Osteoblast (primary cell): ENCODE measurements at places on chromosomes 7 and 10. TPM values are rescaled to one million over a fixed set of nuclear protein-coding genes. Genes with fewer than 3 reads are reported as not detected.
A peak's percentile ranks its signal among the peaks of the same experiment; 100 is the strongest.

The PDK4 gene
- 0.36 and 0.59 TPM in 2 replicates for total RNA-seq

The ACSL5 gene
- 5.1 and 8.0 TPM in 2 replicates for total RNA-seq

The PPP1R17 gene
- not detected in 2 replicates for total RNA-seq

- no peaks in the 10 kb centered on the region for H3K27me3 ChIP-seq
- H3K36me3 ChIP-seq, result peaks cover 6% of the 10 kb centered on the region
- H3K27ac ChIP-seq, result peak overlapping the region; percentile 98
- DNase-seq, result peak; percentile 90
- H3K4me1 ChIP-seq, result peaks cover 68% of the 10 kb centered on the region
Observed at GRCh38 chr7:137975221-137975620, 26.7 kb downstream of the CREB3L2 start.

GRCh38 chr10:114286921-114287320, 47.9 kb downstream of the VWA2 start:
- no peaks in the 10 kb centered on the region for H3K4me1 ChIP-seq
- peaks cover 11% of the 10 kb centered on the region for H3K27me3 ChIP-seq

GRCh38 chr7:157750291-157750690, 413.5 kb downstream of the DNAJB6 start:
- no peak for DNase-seq
- H3K36me3 ChIP-seq, result no peaks in the 10 kb centered on the region
- H3K4me1 ChIP-seq, result no peaks in the 10 kb centered on the region
- H3K27ac ChIP-seq, result no peak overlapping the region

- no peaks in the 10 kb centered on the region for H3K27me3 ChIP-seq
- DNase-seq, result peak; percentile 56
- H3K36me3 ChIP-seq, result no peaks in the 10 kb centered on the region
- H3K27ac ChIP-seq, result no peak overlapping the region
- H3K4me1 ChIP-seq, result peaks cover 15% of the 10 kb centered on the region
- peak overlapping the region; percentile 10 for H3K4me3 ChIP-seq
Observed at GRCh38 chr10:68561865-68562649, 1.9 kb downstream of the TET1 start.

- no peak overlapping the region for H3K4me3 ChIP-seq
- no peak overlapping the region for H3K27ac ChIP-seq
- DNase-seq, result no peak
- H3K36me3 ChIP-seq, result peaks cover 15% of the 10 kb centered on the region
Observed at GRCh38 chr7:128681794-128682537, 9.9 kb downstream of the GARIN1A start.

GRCh38 chr10:113111260-113111659, 161.2 kb downstream of the TCF7L2 start:
- H3K4me3 ChIP-seq, result no peak overlapping the region
- no peak overlapping the region for H3K27ac ChIP-seq
- peaks cover 9% of the 10 kb centered on the region for H3K4me1 ChIP-seq
- H3K36me3 ChIP-seq, result no peaks in the 10 kb centered on the region

DNA sequence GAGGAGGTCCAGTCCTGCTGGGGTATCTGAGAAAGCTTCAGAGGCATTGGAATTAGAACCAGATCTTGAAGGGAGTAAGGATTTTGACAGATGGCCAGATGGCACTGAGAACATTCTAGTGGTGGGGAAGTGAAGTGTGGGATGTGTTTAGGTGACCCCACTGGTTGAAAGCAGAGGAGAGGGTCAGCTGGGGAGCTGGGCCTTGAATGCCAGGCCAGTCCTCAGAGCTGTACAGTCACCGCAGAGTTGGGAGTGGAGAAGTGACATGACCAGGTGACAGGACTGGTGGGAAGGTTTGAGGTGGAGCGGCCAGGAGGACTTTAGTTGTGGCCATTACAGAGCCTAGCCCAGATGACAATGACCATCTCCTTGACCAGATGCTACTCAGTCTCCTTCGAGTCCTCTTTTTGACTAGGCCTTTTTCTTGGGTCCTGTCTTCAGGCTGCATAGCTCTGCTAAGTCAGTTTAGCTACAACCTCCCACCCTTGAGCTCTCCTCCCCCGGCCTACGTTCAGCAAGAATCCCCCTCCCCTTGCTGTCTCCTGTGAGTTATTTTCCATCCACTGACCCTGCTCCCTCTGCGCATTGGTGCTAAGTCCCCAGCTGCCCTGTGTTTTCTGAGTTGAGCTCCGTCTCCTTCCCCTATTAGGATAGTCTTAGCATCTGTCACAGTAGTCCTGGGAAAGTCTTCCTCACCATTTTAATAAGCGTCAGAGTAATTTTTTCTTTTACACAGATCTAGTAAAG, 56.3 kb downstream of the CCNY start:
- H3K36me3 ChIP-seq, result no peaks in the 10 kb centered on the region
- H3K27ac ChIP-seq, result no peak overlapping the region
- no peak overlapping the region for H3K4me3 ChIP-seq
- no peaks in the 10 kb centered on the region for H3K27me3 ChIP-seq
- peaks cover 5% of the 10 kb centered on the region for H3K4me1 ChIP-seq

DNA sequence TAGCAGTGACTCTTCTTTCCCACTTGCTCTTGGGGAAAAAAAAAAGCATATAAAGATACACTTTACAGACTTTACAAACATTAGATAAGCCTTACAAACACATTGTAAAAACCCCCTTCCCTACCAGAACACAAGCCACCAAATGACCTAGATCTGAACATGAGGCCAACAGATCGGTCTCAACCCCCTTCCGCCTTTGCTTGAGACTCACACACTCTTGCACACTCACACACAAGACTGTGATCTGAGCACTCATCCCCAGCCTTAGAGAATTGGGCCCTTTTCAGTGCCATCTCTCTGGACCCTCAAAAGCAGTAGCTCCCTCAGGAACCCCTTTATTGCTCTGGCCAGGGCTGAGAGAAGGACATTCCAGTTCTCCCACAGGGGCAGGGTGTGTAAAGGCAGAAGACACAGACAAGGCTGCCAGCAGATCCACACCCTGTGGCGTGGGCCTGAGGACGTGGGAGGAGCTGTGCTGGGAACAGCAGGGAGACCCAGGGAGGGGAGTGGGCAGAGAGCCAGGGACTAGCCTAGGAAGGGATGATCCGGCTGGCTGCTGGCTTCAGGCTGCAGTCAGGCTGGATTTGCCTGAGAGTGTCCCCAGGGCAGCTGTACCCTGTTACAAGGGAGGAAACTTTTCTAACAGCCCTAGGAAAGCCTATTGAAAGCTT, 206.7 kb downstream of the KIAA1217 start:
- H3K4me1 ChIP-seq, result no peaks in the 10 kb centered on the region
- H3K27ac ChIP-seq, result no peak overlapping the region
- no peak overlapping the region for H3K4me3 ChIP-seq
- peak; percentile 69 for DNase-seq

DNA sequence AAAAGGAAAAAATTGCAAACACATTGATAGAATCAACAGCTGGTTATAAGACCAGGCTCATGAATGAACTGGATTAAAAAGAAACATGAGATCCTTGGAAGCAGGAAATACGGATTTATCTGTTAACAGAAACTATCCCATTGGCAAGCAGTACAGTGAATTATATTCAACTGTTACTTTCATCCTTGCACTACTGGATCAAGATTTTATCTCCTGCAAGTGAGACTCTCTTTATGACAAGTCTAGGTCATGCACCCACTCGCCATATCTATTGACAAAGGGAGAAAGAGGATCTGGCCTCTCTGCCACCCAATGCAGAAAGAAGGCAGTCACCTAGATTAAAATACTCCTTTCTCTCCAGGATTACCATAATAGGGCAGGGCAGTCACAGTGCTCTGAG, 41.4 kb downstream of the CSTF2T start:
- H3K27me3 ChIP-seq, result no peaks in the 10 kb centered on the region
- no peak overlapping the region for H3K27ac ChIP-seq
- H3K4me1 ChIP-seq, result no peaks in the 10 kb centered on the region
- no peak for DNase-seq
- no peaks in the 10 kb centered on the region for H3K36me3 ChIP-seq
